ENCODE measurements at places on chromosomes 2 and 18. TPM values are rescaled to one million over a fixed set of nuclear protein-coding genes. Genes with fewer than 3 reads are reported as not detected.

The IL37 gene
- total RNA-seq: not detected

The RAB27B gene
- total RNA-seq: 34.6 TPM

The IL36G gene
- total RNA-seq: not detected

The ANKRD30BL gene
- not detected for total RNA-seq

The NAPG gene
- 22.7 TPM for total RNA-seq

The CYP27A1 gene
- 20.4 TPM for total RNA-seq

The TRIM54 gene
- not detected for total RNA-seq

The NABP1 gene
- 36.9 TPM for total RNA-seq

The ICOS gene
- total RNA-seq: not detected

The INPP4A gene
- 21.6 TPM for total RNA-seq

Measured in myometrial cell (primary cell).